NCI-H345 (cell line): ENCODE measurements at places on chromosomes 13 and 19.

DNA sequence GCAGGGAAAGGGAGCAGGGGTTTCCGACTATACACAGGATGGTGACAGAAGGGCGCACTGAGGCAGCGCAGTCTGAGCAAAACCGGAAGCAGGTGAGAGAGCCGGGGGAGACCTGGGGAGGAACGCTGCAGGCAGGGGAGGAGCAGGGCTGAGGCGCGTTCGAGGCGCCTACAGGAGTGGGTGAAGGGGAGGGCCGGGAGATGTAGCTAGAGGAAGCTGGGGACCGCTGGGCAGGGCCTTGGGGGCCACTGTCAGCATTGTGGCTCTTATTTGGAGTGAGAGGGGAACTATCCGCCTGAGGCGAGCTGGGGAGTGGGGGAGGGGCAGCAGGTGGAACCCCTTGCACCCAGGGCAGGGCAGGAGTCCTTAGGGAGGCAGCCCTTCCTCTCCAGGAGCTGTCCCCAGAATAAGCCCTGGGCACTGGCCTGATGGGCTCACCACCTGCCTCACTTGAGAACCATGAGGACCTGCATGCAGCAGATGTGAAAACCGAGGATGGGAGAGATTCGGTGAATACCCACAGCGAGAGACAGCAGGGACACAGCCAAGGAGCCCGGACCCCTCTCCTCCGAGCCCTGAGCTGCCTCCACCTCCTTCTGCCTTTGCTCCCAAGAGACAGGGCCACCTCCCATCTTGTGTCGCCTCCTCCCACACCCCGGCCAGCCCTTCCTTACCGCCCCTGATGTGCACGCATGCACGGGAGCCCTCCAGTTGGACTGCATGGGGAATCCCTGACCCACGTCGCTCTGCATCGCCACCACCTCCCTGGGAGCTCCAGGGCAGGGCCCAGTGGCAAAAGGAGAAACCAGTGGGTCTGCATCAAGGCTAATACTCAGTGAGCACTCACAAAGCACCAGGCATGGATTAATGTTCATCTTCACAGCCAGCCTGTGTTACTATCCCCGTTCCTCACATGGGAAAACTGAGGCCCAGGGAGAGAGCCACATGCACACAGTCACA lies 10.3 kb downstream of the AKT2 start:
- no peak for DNase-seq

GRCh38 chr19:40006273-40006691 lies 9.4 kb downstream of the ZNF546 start:
- DNase-seq, result no peak

- DNase-seq, result no peak
These were observed 44.7 kb upstream of the ZNF30 start for GRCh38 chr19:34881982-34882381.

DNA sequence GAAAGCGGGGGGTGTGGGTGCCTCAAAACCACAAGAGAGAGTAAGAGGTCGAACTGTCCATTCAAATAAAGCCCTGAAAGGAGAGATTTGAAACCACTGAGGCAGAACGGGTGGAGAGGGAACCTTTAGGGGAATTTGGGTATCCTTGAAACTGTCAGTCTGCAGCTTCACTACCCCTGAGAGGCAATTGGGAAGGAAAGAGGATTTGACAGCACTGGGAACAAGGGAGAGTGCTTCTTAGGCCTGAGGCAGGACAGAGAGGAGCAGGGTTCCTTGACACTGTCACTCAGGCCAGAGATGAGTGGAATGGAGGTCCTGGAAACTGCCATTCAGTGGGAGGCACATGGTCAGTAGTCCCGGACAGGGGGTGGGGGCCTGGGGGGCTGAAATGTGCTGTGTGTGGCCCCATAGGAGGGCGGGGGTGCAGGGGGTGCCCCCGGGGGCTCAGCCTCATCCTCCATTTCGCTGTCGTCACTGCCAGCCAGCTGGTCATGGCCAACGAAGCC lies 5.0 kb downstream of the GFY start:
- no peak for DNase-seq

GRCh38 chr13:79282976-79283375 lies 123.1 kb downstream of the RBM26 start:
- DNase-seq, result no peak

GRCh38 chr13:111322916-111323331 lies 2.5 kb downstream of the TEX29 start:
- DNase-seq, result no peak

DNA sequence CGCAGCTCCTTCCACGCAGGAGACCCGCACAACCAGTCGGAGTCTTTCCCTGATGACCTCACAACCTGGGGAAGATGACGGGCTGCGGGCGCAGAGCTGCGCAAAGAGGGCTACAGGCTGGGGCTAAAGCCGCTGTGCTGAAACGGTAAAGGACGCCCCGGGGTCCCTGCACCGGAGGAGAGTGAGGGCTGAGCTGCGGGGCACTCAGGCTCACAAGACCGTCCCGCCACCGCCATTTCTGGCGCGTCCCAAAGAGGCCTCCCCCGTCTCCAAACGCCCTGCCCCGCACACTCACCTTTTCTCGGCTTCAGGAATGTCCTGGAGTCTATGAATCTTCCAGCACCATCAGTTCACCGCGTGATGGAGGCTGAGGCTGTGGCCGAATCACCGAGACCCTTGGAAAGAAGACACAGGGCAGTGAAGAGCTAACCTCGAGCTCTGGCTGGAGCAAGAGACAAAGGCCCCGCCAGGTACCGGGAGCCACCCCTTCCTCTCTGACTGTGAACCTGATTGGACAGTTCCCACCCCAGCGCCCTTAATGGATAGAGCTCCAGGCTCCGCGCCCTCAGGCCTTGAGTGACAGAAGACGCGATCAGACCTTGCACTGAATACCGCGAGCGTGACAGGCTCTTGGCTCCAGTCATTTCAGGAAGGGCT lies 41.8 kb upstream of the ZNF429 start:
- DNase-seq, result no peak

- DNase-seq, result no peak
These were observed 11.8 kb upstream of the ZNF543 start for GRCh38 chr19:57308514-57308913.

DNA sequence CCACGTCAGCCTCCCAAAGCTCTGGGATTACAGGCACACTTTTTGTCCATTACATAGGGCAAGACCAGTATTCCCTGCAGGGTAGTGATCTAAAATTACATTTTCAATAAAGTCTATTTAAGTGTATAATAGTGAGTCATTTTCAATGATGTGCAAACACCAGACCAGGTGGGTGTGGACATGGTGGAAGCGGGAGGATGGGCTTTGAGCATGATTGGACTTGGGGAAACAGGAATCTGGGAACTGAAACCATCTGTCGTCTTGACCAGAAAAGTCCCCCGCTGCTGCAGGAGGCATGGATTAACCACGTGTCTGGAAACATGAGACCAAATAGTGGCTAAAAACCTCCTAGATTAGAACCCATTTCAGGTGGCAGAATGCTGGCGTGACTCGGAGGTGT lies 4.9 kb downstream of the FXYD3 start:
- no peak for DNase-seq

GRCh38 chr13:97544031-97544765 lies 110.2 kb downstream of the RAP2A start:
- DNase-seq, result no peak

- DNase-seq, result peak; percentile 23
These were observed at the start of gene PDE4A for GRCh38 chr19:10420444-10421239. Gene PDE4A, plus strand, starts transcription at chr19:10420538. Its CDS starts 227 bp downstream, at chr19:10420765.

DNA sequence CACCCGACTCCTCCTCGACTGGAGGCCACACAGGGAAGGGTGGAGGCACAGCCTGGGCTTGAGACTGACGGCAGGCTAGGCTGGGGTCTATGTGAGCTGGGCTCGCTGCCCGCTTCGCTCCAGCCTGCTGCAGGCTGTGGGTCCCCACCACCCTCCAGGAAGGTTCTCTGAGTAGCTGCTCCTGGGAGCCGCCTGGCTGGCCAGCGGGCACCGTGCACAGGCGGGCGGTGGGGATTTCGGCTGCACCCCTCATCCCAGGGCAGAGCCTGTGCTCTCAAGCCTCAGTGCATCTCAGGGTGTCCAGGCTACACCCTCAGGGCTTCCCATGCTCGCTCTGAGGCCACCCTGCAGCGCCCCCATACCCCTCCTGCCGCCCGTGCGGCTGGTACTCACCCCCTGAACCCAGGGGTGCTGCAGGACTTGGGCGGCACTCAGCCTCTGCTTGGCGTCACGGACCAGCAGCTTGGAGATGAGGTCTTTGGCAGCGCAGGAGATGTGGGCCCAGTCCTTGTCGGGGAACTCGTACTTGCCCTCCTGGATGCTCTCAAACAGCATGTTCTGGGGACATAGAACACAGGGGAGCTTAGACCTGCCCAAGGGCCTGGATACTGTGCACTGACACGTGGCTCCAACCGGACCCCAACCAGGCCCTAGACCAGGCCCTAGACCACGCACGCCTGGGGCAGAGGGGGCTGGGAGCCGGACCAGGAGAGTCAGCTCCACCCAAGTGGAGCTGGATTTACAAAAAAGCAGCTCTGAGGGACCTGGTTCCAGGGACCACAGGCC lies 10.2 kb downstream of the MKNK2 start:
- DNase-seq, result no peak

GRCh38 chr13:113670541-113670940 lies 3.5 kb downstream of the GRK1 start:
- DNase-seq, result no peak

- no peak for DNase-seq
These were observed 5.2 kb upstream of the MLNR start for GRCh38 chr13:49214917-49215376.

GRCh38 chr13:44435919-44436510 lies 62.4 kb downstream of the SERP2 start:
- no peak for DNase-seq

- no peak for DNase-seq
These were observed 86.9 kb downstream of the TBC1D4 start for GRCh38 chr13:75395066-75395465.

GRCh38 chr13:25242956-25243355 lies 44.3 kb downstream of the MTMR6 start:
- DNase-seq, result no peak

- peak; percentile 44 for DNase-seq
These were observed 88.1 kb downstream of the STOML3 start for GRCh38 chr13:38902551-38902950.

DNA sequence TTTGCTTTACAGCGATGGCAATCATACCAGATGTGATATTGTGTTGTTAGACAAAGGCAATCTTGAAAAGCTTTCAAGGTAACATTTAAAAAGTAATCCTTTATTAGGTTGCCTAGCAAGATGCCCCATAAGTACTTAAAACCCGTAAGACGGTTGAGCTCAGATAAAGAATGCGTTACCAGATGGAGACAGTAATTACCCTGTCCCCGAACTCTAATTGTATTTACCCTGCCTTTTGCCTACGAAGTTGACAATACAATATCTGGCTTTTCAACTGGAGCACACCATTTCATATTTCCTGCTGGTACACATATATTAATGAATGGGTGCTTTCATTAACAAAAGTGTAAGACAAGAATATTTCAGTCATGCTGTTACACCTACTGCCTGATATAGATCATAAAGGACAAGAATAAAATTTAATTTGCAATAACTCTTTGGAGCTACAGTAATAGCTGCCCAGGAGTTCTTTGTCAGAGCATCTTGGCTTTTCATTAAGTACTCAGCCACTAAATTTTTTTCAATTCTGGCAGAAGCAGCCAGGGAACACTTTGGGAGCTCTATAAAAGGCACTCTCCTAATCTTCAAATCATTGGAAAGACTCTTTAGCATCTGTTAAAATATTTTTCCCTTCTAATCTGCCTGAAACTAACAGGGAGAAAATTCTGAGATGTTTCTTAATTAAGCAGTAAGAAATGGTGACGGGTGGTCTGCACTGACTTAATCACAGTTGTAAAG lies 63.8 kb downstream of the DCT start:
- DNase-seq, result peak; percentile 42

DNA sequence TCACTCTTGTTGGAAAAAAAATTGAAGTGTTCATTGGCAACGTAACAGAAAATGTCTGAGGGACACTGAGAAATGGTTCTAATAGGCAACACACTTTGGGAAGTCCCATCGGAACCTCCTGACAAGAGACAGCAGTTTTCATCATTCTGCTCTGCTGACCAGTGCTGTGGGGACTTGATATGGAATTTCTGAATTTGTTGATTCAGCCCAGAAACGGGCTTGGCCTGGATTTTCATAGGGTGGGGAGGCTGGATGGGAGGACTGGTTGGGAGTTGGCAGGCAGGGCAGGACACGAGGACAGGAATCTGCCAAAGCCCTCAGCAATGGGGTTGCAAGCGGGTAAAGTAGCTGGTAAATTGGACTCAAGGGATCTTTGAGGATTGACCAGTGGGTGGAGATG lies 96.5 kb downstream of the DCT start:
- DNase-seq, result no peak

DNA sequence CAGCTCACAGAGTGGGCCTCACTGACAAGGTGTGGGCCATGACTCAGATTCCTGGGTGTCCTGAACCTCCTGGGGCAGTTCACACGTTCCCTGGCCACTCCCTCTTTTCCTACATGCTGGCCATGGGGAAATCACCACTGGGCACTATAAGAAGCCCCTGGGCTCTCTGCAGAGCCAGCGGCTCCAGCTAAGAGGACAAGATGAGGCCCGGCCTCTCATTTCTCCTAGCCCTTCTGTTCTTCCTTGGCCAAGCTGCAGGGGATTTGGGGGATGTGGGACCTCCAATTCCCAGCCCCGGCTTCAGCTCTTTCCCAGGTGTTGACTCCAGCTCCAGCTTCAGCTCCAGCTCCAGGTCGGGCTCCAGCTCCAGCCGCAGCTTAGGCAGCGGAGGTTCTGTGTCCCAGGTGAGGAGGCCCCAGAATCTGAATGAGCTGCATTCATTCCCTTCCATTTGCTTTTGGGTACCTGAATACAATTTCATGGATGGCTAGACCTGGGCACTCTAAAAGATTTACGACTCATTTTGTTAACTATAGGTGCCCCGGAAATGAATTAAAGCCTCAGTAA lies at the start of gene OLFM4:
TSS of gene OLFM4 (plus strand) at position 177 of the 567 bp plus-strand sequence. CDS start at position 201, 24 bp downstream.
- DNase-seq, result no peak

- no peak for DNase-seq
These were observed 39.6 kb upstream of the RANBP3 start for GRCh38 chr19:6017576-6017975.

- DNase-seq, result no peak
These were observed 288.9 kb downstream of the SHISA2 start for GRCh38 chr13:25762795-25763377.

DNA sequence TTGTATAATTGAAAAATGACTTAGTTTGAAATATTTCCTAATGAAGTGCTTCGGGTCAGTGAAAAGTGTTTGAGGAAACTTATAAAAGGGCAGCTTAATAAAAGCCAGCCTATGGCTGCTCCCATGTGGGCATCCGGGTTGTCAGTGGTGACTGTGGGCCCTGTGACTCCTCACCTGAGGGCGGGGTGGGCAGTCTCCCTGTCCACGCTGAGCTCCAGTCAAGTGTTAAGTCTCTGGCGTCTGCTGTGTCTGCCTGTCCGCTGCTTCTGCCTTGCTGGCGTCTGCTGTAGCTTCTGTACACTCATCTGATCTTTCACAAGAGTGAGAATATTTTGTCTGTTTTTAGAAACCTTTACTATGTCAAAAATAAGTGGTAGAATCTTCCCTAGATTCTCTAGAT lies 7.1 kb downstream of the LAMP1 start:
- no peak for DNase-seq
